ENCODE measurements at places on chromosomes 12 and 14. TPM values are rescaled to one million over a fixed set of nuclear protein-coding genes. Genes with fewer than 3 reads are reported as not detected.

DNA sequence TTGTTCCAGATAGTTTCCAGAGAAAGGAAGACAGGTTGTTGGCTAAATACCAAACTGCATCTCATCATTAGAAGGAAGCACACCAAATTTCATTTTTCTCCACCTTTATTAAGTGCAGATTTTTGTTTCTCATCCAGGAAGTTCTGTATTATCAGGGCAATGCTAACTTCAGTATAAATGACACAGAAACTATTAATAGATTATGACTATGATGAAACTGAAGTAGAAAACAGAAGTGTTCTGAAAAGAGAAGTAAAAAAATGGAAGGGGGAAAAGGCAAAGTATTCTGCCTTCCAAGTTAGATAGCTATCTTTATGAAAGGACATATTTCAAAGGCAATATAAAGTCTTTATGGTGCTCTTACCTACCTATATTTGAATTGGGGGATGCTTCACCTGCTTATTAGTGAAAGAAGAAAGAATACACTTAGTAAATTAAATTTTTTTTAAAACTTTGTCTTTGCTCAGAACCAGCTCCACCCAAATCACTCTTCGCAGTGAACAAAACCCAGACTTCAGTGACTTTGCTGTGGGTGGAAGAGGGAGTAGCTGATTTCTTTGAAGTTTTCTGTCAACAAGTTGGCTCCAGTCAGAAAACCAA is 223.9 kb downstream of the PTPRO start:
- DNase-seq: no peak

GRCh38 chr12:27383429-27384260 is 51.0 kb downstream of the BMAL2 start:
- DNase-seq: peak; percentile 89

DNA sequence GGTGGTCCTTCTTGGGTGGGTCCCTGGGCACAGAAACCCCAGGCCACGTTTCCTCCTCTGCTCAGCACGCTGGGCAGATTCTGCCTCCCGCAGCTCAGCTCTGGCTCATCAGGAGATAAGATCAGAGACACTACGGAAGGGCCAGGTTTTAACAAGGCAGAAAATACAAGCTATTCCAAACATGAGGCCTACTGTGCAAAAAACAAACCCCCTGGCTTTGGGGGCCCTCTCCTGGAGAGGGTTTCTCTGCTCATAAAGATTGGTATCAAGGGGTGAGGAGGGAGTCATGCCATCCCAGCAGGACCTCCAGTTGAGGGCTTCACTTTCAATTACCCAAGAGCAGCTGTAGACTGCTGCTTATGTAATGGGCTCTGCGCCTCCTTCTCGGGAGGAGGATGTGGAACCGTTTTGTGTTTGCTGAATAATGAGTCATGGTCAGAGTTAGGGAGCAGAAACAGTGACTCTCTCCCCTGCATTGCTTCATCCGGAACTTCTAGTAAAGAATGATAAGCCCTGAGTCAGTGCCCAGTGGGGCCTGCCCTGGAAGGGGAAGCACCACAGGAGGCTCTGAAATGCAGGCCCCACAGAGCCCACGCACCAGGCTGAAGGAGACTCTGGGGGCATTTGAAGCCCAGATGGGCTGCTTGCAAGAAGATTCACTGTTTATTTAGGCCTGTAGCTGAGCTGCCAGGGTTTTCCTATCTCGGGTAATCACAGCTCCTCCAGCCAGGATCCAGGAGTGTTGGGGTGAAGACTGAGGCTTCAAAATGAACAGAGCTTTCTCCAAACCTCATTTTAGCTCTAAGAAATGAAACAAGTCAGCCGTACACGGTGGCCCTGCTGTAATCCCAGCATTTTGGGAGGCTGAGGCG is 79.3 kb downstream of the SSPN start:
- DNase-seq: peak; percentile 100

- DNase-seq: peak; percentile 80
These were observed 13.7 kb downstream of the COA8 start for GRCh38 chr14:103576371-103577024.

DNA sequence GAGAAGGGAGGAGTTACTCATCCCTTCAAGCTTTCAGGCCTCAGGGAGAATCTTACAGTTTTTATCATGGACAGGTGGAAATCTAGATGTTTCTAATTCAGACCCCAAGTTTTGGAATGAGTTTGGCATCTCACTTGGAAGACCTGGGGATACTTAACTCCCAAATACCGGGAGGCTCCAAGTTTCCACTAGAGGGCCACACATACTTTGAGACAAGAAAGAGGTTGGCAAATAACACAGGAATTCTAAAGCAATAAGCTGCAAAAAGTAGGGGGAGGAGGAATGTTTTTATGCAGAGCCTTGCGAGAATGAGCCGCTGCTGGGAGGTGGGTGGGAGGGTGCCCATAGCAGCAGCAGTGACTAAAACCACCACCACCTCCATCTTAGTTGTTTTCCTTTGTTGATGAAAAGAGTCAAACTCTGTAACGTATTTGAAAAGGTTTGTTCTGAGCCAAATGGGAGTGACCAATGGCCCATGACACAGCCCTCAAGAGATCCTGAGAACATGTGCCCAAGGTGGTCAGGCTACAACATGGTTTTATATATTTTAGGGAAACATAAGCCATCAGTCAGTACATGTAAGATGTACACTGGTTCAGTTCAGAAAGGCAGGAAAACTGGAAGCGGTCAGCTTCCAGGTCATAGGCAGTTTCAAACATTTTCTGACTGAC is 34.2 kb upstream of the RNASE1 start:
- peak; percentile 18 for DNase-seq

DNA sequence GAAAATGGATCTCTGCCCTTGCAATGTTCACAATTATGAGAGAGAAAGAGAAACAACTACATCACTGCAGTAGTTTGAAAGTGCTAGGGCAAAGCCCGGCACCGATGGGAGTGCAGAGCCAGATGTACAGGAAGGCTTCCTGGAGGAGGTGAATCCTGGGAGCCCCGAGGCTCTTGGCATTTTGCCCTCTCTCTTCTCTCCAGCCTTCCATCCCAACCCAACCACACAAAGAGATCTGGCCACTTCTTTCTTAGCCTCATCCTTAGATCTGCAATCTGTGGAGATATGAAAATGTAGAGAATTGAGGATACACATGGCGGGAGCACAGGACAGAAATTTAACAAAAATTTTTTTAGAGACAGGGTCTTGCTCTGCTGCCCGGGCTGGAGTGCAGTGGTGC is 3.3 kb upstream of the PAPLN start:
- DNase-seq: no peak

Gene RDH11
- total RNA-seq: 109 TPM
